ENCODE measurements at places on chromosomes 3 and 15.
A peak's percentile ranks its signal among the peaks of the same experiment; 100 is the strongest.

DNA sequence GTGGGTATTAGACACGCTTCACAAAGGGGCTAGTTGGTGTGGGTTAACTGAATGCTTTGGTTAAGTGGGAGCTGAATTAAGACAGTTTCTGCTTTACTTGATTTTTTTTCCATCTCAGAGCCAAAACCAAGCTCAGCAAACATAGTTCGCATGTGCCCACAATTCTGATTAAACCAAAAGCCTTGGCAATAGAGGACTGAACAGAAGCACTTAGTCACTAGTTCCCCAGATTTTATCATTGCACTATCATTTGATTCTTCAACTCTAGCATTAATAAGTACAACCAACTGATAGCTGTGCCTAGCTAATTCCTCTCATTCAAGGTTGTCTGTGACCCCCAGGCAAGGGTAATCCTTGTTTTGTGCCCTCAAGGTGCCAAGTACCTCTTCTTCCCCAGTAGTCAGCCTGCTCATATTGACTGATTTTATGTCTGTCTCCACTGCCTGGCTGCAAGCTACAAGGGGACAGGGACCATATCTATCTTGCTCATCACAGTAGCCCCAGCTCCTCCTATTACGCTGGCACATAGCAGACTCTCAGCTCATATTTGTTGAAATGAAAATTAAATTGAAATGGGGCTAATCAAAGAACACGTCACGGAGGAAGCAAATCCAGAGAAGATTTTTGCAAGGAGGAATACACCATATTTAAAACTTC is 9.9 kb upstream of the ARHGEF3 start:
- no peak for DNase-seq

GRCh38 chr3:85342915-85343314 is 384.1 kb downstream of the CADM2 start:
- no peak for DNase-seq

GRCh38 chr3:49872801-49873281 is 3.1 kb upstream of the CAMKV start:
- no peak for DNase-seq

DNA sequence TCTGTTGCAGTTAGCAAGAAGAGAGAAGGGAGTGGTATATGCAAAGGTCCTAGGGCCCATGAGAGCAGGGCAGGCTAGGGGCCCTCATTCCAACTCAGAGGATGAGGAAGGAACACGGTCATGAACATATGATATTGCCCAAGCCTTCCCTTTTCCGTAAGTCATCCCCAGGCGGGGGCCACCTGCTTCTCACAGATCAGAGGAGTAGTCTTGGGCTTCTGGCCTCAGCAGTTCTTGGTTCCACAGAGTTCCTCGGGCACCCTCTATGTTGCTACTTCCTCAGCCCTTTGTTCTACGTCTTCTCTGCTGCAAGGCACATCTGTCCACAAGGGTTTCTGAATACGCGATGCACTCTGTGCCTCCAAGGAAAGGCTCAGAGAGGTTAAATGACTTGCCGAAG is 25.3 kb downstream of the EPHB3 start:
- DNase-seq = no peak

GRCh38 chr3:111107662-111108035 is 36.0 kb downstream of the NECTIN3 start:
- no peak for DNase-seq

GRCh38 chr15:92471288-92471687 is 77.6 kb downstream of the ST8SIA2 start:
- DNase-seq = no peak

- peak; percentile 37 for DNase-seq
Measured at GRCh38 chr15:63971427-63971805, 74.9 kb downstream of the DAPK2 start.

GRCh38 chr3:9776896-9777693 is 7.3 kb upstream of the CAMK1 start:
- no peak for DNase-seq

GRCh38 chr15:71485094-71485693 is 325.2 kb upstream of the NR2E3 start:
- no peak for DNase-seq

DNA sequence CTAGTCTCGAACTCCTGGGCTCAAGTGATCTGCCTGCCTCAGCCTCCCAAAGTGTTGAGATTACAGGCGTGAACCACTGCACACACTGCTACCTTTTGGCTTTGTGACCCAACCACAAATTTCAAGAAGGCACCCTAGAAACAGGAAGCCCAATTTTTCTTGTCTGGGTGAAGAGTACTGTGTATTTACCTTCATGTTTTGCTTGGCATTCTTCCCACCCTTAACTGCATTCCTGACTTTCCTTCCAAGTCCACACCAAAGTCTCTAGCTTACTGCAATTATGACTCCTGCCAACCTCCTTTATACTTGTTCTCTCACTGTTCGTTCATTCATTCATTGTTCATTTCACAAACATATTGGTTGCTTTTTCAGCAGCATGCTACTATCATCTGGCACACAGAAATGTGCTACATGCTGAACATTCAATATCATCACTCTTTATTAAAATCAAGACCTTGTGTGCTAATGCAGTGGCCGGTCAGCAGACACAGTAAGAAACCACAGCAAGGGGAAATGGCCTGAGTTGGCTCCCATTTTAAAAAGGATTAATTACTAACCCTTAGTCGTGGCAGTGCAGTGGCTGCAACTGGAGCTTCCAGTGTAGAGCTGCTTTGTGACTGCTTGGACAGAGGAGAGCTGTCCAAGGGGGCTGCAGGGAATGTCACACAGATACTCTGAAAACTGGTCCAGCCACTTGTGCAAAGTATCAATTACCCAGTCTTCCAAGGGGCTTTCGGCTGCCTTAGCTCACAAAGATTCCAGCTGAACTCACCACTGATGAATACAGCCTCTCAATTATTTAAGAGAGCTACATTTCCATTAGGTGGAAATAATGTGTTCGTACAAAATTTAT is 94.0 kb downstream of the ETFA start:
- DNase-seq = no peak

DNA sequence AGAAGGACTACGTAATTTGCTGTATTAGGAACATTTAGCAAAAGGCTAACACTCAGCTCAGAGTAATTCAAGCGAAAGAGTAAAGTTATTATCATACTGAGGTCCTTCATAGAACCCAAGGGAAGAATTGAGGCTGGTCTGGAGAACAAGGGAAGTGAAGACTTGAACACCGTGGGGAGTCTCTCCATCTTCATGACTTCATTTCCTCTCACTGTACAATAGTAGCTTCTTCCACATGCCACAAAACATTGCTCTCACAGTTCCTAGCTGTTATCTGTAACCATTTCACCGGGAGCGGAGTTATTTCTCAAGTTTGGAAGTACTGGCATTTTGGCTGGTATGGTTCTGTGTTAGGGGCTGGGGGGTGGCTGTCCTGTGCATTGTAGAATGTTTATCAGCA is 69.7 kb downstream of the MAGI1 start:
- no peak for DNase-seq

- peak; percentile 23 for DNase-seq
Measured at GRCh38 chr15:63466378-63467192, 37.8 kb upstream of the USP3 start.

DNA sequence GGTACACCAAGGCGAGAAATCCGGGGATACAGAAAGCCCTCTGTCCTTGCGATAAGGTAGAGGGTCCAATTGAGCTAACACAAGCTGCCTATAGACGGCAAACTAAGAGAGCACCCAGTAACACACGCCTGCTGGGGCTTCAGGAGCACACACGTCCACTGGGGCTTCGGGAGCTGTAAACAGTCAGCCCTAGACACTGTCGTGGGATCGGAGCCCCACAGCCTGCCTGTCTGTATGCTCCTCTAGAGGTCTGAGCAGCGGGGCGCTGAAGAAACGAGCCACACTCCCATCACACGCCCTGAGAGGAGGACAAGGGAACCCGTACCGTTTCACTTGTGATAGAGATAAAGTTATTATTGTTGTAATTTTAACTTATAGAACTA is 486 bp downstream of the SAMMSON start:
- DNase-seq = no peak

GRCh38 chr3:62183969-62184368 is 189.4 kb downstream of the FEZF2 start:
- DNase-seq = no peak

GRCh38 chr3:61141227-61141626 is 110.0 kb downstream of the FHIT start:
- no peak for DNase-seq

GRCh38 chr3:14424711-14425580 is 22.5 kb downstream of the SLC6A6 start:
- no peak for DNase-seq

DNA sequence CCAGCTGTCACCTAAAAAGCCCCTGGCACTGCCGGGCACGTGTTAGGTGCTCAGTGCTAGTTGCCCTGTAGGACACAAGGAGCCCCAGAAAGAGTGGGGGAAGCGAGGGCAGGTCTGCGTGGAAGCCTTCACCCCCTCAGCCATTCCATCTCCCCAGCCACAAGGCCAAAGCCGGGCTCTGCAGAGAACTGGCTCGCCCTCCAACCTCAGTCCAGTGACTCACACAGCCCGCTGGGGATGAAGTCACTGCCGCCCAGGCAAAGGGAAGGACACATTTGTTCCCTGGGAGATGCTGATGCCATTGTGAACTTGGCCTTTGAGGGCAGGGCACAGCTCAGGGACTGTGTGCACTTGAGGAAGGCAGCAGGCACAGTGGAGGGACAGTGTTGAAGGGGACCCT is 48.1 kb downstream of the IQSEC1 start:
- no peak for DNase-seq

DNA sequence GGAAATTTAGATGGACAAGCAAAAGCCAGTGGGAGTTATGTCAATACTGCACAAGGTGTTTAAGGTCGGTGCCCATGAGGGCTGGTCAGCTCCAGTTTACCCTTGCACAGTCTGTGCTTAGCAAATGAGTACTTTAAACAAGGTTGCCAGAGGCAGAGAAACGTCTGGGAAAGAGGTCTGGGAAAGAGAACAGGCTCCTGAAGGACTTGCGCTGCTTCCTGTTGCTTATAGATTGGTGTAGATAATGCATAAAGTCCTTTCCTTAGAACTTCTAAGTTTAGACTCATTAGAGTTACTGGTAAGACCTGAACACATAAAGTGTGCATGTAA is 162.6 kb upstream of the P2RY1 start:
- no peak for DNase-seq

GRCh38 chr3:155701882-155702465 is 42.9 kb downstream of the PLCH1 start:
- DNase-seq = no peak

DNA sequence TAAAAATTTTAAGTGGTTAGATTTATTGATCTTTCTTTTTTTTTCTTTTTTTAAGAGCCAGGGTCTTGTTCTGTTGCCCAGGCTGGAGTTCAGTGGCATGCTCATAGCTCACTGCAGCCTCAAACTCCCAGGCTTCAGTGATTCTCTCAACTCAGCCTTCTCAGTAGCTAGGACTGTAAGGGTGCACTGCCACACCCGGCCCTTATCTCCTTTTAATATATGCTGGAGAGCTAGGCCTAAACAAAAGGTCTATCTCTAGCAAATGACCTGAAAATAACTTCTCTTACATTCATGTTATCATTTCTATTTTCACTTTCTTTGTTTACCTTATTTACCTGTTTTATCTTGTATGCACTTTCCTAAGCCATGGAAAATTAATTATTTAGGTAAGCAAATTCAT is 35.2 kb upstream of the MELTF start:
- DNase-seq = no peak

DNA sequence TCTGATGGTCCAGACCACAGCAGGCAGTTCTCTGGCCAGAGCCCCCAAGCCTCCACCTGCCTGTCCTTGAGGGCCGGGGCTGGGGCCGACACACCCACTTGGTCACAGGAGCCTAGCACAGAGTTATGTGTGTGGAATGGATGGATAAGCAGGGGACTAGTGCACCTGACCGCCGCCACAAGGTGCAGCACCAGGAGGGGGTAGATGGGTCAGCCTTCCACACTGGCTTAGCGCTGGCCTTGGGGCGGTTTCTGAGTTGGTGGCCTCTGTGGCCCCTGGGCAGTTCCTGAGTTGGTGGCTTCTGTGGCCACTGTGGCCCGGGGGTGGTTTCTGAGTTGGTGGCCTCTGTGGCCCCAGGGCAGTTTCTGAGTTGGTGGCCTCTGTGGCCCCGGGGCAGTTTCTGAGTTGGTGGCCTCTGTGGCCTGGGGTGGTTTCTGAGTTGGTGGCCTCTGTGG is 75.8 kb downstream of the FBLN2 start:
- no peak for DNase-seq

DNA sequence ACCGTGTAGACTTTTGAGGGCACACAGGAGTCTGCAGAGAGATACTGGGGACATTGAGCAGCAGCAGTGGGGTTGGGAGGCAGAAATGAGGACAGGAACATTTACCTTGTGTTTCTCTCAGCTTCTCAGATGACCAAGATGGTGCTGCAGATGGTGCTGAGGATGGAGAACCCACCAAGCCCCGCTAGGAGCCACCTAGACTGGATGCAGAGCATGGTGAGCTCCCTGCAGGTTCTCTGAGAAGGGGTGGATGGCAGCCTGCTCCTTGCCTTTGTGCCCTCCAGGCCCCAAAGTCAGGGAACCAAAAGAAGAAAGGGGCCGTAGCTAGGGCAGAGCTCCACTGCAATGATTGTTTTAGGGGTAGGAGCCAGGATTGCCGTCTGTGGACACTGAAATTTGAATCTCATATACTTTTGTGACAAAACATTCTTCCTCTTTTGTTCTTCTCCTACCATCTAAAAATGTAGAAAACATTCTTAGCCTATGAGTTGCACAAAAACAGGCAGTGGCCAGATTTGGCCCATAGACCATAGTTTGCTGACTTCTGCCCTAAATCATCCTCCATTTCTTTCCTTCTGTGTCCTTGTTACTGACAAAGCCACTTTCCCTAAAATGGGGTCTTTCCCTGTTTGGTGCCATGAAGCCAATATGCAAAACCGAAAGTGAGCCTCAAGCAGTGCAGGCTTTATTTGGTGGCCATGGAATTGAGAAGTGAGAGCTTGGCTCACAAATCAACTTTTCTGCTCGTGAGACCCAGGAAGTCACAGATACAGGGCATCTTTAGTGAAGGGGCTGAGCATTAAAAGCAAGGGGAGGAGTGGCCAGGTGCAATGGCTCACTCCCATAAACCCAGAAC is 11.9 kb upstream of the MUC20 start:
- no peak for DNase-seq

GRCh38 chr15:33066584-33066983 is 127.9 kb downstream of the FMN1 start:
- DNase-seq = no peak

- DNase-seq = no peak
Measured at GRCh38 chr3:149306751-149307434, 26.5 kb downstream of the TM4SF18 start.
